ENCODE measurements at places on chromosomes 4 and X.
A peak's percentile ranks its signal among the peaks of the same experiment; 100 is the strongest.

GRCh38 chr4:122762520-122762919 is 30.0 kb downstream of the BBS12 start:
- no peak for DNase-seq

DNA sequence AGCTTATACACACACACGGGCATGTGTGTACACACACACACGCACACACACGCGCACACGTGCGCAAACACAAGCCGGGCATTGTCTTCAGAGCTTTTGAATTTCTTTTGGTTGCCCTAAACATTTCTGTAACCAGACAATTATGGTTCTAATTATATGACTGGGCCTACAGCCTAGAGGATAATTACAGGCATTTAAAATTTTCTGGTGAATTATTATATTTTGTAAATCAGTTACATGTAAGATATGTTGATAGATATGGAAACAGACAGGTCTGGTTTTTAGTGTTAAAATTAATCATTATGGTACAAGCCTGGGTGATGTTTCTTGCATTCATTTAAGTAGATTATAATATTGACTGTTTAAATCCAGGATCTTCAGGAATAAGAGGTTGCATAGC is 1120.5 kb downstream of the ADGRL3 start:
- DNase-seq: no peak

GRCh38 chrX:36434522-36434921 is 515.0 kb downstream of the CFAP47 start:
- no peak for DNase-seq

- no peak for DNase-seq
Measured at GRCh38 chr4:78247536-78248285, 190.6 kb downstream of the FRAS1 start.

DNA sequence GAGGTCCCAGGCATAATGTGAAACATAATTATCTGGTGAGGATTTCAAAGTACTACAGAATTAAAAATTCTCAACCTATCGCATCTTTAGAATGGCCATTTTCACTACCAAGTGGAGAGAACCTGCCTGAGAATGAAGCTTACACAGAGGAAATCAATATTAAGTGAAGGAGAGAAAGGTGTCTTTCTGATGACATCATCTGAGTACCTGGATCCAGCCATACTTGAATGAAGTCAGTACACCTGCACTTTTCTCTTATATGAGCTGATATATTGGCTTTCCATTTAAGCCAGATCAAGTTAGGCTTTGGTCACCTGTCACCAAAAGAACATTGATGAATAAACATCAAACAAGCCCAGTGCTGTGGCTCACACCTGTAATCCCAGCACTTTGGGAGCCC is 118.9 kb upstream of the MED14 start:
- no peak for DNase-seq

DNA sequence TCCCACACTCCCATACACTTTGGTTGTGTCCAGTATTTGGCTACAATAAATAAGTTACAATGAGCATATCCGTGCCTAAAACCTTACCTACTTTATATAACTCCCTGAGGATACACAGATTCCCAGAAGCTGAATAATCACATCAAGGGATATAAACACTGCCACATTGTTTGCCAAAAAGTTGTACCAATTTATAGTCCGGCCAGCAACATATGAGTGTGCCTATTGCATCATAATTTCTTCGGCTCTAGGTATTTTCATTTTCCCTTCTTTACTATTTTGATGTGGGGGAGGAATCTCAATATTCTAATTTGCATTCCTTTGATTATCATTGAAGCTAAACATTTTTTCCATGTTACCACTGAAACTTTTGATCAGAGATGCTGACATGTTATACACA is 146.4 kb downstream of the PCDH19 start:
- DNase-seq: no peak

- DNase-seq: no peak
Measured at GRCh38 chrX:106159861-106160282, 8.2 kb upstream of the PWWP3B start.

DNA sequence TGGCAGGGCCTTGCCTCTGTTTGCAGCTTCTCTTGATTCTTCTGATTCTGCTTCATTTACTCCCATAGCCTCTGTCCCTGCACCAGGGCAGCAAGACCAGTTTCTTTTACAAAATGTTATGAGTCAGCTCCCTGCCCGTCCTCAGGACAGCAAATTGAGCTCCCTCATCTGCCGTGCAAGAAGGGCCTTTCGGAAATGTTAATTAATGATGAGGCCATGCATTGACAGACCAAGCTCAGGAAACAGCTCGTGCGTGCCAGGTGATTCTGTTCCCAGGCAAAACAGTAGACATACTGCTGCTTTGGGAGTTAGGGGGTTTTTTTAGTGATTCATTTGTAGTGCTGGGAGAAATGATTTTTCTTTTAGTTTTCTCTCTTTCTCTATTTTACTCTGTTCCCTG is 231.7 kb downstream of the FBXW7 start:
- DNase-seq: no peak

DNA sequence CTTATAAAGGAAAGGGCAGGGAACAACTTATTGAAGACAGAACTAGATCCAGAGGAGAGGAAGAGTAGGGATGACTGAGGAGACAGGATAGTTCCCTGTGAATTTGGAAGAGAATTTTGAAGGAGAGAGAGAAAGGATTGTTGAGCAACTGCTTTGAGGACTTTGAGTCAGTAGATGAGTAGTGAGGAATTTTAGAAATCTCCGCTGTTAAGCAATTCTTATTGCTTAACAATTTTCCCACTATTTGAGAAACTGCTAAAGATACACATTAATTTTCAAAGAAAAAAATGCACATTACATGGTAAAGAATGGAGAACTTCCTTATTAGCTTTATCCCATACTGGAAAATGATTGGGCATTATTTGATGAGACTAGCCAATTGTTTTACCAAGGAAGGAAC is 116.3 kb upstream of the NRK start:
- no peak for DNase-seq

GRCh38 chrX:40938423-40938822 is 146.8 kb upstream of the USP9X start:
- DNase-seq: no peak

DNA sequence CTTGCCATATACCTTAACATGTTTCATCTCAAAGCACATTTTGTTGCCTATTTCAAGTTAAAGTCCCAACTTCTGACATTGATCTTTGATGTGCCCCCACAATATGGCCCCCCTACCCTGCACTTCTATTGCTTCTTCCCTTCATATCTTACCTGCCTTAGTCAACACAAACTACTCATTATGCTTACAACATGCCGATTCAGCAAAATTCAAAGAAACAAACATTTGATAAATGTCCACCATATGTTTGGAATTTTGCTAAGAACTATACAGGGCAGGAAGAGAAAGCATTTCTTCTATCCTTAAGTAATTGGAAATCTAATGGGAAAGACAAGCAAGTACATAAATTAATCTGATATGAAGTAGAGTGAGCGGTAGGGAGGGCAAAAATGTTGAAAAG is 25.6 kb downstream of the NAA11 start:
- no peak for DNase-seq

GRCh38 chrX:152899874-152900719 is 2.2 kb downstream of the ZNF185 start:
- DNase-seq: no peak

DNA sequence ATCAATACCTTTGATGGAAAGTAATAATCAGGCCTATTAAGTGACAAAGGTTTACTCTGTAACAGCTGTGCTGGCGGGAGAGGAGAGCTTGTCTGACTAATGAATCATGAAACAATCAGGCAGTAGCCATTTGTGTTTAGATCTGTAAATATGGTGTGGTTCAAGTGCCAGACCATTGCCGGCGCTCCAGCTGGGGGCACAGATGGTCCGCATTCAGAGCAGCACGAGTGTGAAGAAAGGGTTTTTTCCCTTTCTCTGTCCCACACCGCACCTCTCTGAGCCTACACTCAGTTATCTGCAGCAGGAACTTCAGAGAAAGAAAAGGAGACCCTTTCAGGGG is 111.3 kb upstream of the PAQR3 start:
- no peak for DNase-seq

GRCh38 chr4:47577779-47578553 is 92.9 kb downstream of the ATP10D start:
- peak; percentile 21 for DNase-seq

DNA sequence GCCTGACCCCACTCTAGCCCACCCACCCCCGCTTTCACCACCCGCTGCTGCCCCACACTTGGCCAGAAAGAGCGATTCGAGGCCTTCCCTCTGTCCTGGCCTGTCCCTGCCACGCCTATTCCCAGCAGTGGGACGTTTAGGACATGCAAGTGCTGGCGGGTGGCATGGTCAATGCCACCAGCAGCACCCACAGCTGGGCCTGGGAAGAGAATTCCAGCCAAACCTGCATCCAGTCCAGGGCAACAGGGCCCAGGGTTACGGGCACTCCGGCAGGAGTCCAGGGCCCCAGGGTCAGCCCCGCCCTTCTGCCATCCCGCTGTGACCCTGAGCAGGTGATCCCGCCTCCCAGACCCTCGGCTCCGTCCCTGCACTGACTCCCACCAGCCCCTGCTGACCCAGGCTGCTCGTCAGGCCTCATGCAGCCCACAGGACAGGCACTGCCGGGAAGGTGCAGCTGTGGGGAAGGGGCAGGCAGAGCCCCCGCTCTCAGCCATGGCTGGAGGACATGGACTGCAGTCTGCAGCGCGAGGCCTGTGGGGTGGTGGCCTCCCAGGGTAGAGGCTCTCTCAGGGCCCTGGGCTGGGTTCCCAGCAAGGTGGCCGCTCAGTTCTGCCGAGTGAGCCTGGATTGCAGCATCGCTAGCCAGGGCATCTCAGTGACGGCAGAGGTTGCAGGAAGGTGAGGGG is 6.8 kb upstream of the HTRA3 start:
- DNase-seq: no peak

GRCh38 chr4:127622921-127623796 is 9.6 kb upstream of the INTU start:
- no peak for DNase-seq

DNA sequence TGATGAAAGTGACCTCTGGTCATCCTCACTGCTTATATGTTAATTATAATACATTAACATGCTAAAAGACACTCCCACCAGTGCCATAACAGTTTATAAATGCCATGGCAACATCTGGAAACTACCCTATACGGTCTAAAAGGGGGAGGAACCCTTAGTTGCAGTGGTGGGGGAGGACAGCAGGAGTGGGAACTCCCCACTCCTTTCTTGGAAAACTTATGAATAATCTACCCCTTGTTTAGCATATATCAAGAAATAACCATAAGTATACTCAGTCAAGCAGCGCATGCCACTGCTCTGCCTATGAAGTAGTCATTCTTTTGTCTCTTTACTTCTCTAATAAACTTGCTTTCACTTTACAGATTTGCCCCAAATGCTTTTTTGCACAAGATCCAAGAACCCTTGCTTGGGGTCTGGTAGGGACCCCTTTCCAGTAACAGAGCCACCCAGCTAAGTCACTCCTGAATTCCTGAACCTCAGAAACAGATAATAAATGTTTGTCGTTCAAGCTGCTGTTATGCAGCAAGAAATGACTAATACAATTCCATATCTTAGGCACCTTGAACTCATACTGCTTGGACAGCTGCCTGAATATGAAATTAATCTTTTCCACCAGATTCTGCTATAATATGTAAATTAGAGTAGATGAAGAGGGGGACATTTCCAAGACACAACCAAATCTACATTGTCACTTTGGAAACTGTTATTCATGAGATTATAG is 14.4 kb upstream of the REPS2 start:
- no peak for DNase-seq

DNA sequence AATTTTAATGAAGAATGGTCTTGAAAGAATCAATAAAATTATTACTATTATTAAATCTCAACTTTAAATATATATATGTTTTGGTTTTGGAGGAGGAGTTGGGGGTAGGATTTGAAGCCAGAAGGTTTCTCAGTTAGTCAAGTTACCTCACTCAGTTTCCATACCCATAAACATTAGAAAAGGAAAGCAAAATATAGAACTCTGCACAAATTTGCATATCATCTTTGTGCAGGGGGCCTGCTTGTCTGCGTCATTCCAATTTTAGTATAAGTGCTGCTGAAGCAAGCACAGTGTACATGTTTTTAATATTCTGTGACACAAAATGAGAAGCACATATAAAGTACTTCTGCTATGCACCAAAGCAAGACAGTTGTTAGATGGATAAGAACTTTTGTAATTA is 47.5 kb upstream of the SCRG1 start:
- DNase-seq: no peak

- no peak for DNase-seq
Measured at GRCh38 chr4:3689006-3689405, 77.2 kb upstream of the ADRA2C start.

DNA sequence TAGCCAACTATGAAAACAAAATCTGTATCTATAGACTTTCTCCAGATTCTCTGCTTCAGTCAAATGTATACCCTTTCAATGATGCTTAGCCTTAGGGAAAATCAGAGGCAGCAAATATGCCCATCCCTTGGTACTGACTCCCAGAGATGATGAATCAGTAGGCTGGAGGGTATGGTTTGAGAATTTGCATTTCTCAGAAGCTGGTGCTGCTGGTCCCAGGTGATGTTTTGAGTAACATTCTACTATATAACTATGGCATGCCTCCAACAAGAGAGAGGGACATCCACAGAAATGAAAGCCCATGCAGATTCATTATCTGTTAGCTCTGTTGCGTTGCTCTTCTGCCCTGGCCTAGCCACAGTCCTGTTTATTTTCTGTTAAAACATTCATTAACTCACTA is 13.6 kb downstream of the TNIP3 start:
- DNase-seq: no peak

GRCh38 chr4:140059159-140059558 is 94.8 kb downstream of the MAML3 start:
- no peak for DNase-seq

GRCh38 chrX:70485466-70485865 is 40.8 kb downstream of the DLG3 start:
- no peak for DNase-seq

- DNase-seq: no peak
Measured at GRCh38 chr4:136156947-136157346, 1375.3 kb downstream of the PCDH18 start.

DNA sequence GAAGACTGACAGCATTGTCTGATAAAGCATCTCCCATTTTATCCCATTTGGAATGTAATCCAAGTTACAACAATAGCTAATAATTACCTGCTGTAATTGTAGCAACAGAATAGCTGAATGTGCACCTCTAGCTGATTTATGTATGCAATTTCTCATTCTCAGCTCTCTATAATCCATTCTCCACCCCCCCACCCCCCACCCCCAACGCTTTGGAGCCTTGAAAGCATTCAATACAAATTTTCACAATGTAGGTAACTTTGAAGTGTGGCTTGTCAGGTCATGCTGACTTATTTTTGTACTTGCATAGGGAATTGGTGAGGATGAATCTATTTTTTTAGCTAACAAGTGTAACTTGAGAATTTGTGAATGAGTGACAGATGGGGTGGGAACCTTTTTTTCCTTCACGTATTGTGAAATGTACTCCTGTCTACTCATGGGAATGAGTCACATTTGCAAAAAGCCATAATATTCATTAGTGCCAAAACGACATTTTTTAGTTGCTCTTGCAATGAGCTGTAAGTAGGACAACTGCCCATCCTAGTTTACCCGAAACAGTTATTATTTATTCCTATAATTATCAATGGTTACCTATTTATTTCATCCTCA is 159.3 kb downstream of the PALLD start:
- DNase-seq: peak; percentile 71

GRCh38 chr4:52840531-52841370 is 21.4 kb upstream of the RASL11B start:
- DNase-seq: no peak

GRCh38 chr4:44447563-44448504 is 775 bp downstream of the KCTD8 start:
- no peak for DNase-seq

- no peak for DNase-seq
Measured at GRCh38 chr4:47167081-47168035, 136.0 kb downstream of the GABRB1 start.

GRCh38 chr4:1015179-1015578 is 3.8 kb downstream of the FGFRL1 start:
- DNase-seq: no peak

GRCh38 chr4:56215141-56215783 is 172.0 kb downstream of the AASDH start:
- no peak for DNase-seq
